Activated naive CD4-positive, alpha-beta T cell (primary cell): ENCODE measurements at places on chromosomes 12 and 14.

- DNase-seq, result no peak
Observed at GRCh38 chr12:20000229-20000849, 368.0 kb upstream of the PDE3A start.

DNA sequence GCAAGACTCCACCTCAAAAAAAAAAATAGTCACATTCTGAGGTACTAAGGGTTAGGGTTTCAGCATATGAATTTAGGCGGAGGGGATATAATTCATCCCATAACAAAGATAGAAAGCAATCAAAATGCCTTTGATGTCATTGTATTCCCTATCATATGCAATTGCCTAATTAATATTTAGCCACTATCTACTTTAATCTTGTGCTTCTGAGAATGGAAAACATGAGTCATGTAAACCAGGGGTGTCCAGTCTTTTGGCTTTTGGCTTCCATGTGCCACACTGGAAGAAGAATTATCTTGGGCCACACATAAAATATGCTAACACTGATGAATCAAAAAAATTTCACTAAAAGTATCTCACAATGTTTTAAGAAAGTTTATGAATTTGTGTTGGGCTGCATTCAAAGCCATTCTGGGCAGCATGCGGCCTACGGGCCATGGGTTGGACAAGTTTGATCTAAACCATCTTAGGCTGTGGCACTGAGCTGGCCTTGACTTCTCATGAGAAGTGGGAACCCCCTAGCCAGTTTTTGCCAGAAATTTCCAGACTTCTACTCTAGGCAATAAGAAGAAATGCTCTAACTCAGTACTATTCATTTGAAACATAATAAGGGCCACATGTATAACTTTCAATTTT lies 219.8 kb downstream of the PTPRO start:
- no peak for DNase-seq

- peak; percentile 71 for DNase-seq
Observed at GRCh38 chr14:104800771-104801519, at the start of gene ZBTB42. Gene ZBTB42 (plus strand): TSS chr14:104801101. CDS start chr14:104801198, 97 bp downstream.

- no peak for DNase-seq
Observed at GRCh38 chr12:102776041-102776440, 141.0 kb downstream of the PAH start.

GRCh38 chr12:84877340-84877739 lies 35.3 kb downstream of the SLC6A15 start:
- no peak for DNase-seq

DNA sequence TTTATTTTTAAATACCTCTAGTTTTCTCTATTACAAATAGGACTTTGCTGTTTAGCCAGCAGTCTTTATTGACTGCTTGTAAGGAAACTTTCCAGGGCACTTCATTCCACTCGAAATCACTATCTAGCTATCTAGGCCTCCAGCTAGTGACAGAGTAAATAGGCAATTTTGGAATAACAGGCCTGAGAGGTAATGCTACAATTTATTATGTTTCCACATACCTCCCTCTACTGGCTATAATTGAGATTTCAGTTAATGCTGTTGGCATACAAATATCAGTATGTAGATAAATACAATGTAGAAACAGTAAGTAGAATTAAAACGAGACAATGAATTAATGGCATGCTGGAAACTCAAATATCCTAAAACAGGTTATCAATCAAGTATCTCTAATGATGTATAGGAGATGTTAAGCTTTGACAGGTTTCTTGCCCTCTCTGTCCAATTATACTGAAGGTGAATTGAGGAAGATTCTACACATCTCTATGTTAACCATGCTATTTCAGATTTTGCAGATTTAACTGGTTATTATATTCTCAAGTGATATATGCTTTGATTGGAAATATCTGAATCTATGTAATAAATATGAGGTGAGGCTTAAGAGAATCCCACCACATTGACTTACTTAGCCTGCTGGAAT lies 7.2 kb downstream of the DTD2 start:
- no peak for DNase-seq
